ENCODE measurements at places on chromosomes 2 and 18.

DNA sequence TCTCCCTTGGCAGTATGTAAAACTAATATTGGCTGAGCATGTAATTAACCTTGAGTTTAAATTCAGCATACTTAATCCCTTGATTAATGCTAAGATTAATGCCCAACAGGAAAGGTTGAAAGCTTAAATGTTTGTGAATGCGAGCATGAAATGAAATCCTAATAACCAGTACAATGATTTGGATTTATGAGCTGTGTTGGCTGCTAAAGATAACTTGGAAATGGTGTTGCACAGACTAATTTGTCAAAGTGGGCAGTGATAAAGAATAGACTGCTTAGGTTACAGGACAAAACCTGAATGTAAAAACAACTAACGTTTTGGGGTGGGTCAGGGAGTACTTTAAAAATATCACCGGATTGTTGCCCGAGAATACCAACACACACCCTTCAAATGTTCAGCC is 70.6 kb downstream of the MGAT5 start:
- no peak for DNase-seq

- DNase-seq: no peak
These were observed 26.6 kb upstream of the TCF7L1 start for GRCh38 chr2:85106489-85107180.

- DNase-seq: no peak
These were observed 43.0 kb downstream of the FIGN start for GRCh38 chr2:163692611-163693482.

- no peak for DNase-seq
These were observed 134.6 kb upstream of the SMAD2 start for GRCh38 chr18:48064978-48065600.

DNA sequence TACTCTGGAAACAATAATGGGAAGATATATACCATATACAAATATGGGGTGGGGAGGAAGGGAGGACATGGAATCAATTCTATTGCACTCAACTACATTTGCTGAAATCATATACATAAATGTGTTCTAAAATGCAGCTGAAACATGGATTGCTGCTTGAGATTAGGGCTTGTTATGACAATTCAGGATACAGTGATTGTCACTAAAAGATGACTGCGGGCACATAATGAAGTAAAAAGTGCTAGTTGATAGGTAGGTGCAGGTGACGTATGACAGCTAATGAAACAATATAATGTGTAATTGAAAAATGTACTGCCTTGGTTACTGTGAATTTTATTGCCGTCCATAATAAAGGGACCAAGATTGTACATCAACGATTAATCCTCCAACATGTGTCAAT is 1062.1 kb upstream of the FANCL start:
- DNase-seq: no peak

- no peak for DNase-seq
These were observed 21.6 kb downstream of the GPD2 start for GRCh38 chr2:156457523-156458517.

DNA sequence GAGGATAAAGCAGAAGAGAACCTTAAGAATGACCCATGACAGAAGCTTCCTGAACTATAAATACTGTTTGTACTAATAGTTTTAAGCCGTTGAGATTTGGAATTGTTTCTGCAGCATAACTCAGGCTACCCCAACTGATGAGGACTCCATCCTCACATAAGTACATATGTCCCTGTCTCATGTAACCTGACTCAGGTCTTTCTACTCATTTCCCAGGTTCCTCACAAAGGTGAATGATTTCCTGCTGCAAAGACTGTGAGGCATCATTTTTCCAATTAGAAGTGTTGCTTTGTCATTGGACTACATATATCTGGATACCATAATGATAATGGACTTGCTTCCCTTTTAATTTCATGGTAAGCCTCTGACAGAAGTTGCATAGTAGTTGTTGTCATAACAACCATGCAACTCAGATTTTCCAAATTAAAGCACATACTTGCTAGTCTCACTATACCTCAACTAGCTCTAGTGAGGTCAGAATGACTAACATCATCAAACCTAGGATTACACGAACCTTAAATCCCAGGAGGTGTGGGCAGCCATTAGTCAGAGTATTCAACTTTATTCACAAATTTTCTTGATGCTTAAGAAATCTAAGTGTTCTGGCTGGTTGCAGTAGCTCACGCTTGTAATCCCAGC is 38.0 kb upstream of the NEDD4L start:
- no peak for DNase-seq

GRCh38 chr2:31031132-31031706 is 107.0 kb downstream of the GALNT14 start:
- DNase-seq: no peak

DNA sequence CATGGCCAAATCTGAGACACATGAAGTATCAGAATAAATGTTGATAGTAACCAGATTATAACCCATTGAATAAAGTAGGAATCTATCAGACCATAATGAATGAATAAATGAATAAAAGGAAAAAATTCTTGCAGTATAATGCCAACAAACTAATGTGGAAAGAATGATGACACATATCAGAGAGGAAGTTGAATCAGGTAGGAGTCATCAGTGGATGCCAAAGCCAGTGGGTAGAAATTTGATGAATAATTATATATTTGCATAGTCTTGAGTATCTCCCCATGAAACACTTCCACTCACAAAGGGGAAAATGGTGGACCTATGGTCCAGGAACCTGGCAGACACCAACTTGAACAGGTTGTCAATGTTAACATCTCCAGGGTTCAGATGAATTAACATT is 68.6 kb downstream of the GALNT3 start:
- no peak for DNase-seq

- DNase-seq: no peak
These were observed 166.7 kb downstream of the MCFD2 start for GRCh38 chr2:46748735-46749531.

DNA sequence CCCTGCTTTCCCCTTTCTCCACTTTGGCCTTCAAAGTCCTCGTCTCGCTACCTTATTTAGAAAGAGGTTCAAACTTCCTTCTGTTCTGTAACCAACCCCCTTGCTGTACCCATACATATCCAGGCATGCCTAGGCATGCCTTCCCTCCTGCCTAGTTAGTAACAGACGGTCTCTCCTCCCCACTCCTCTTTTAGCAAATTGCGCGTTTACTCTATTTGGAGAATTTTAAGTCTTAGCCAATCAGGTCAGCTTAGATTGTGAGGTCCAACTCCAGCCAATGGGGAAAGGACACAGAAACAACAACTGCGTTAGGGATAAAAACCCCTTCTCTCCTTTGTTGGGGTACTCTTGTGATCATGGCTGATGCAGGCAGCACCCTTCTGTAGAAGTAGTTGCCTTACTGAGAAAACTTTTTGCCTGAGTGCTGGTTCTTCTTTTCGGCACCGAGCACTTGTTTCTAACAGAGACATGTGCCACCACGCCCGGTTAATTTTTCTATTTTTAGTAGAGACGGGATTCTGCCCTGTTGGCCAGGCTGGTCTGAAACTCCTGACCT is 85.9 kb upstream of the FOXI3 start:
- no peak for DNase-seq

GRCh38 chr2:147511491-147511948 is 333.3 kb upstream of the ACVR2A start:
- DNase-seq: no peak

- DNase-seq: no peak
These were observed 177.6 kb upstream of the SESTD1 start for GRCh38 chr2:179442206-179442605.

- DNase-seq: no peak
These were observed 276.1 kb upstream of the PKDCC start for GRCh38 chr2:41771710-41772109.

GRCh38 chr2:99028558-99028957 is 92.5 kb upstream of the CRACDL start:
- DNase-seq: no peak

DNA sequence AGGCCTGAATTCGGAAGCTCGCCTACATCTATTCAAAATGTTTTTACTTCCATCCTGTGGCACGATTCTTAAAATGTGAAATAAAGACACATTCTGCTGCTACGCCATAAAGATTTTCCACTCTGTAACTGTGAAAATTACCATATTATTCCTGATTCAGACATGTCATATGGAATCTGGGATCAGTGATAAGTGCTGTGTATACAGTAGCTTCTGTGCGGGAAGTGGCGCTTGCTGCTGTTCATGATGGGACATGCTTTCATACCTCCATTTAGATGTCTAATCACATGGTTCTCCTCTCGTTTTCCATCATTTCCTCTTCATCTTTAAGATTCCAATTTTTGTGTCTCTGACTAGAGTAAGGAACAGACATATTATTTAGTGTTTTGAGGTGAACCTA is 163.2 kb downstream of the TMEM182 start:
- DNase-seq: no peak

- DNase-seq: no peak
These were observed 18.9 kb downstream of the PTPN18 start for GRCh38 chr2:130374587-130375290.

- no peak for DNase-seq
These were observed 29.2 kb upstream of the STK17B start for GRCh38 chr2:196200557-196200956.

DNA sequence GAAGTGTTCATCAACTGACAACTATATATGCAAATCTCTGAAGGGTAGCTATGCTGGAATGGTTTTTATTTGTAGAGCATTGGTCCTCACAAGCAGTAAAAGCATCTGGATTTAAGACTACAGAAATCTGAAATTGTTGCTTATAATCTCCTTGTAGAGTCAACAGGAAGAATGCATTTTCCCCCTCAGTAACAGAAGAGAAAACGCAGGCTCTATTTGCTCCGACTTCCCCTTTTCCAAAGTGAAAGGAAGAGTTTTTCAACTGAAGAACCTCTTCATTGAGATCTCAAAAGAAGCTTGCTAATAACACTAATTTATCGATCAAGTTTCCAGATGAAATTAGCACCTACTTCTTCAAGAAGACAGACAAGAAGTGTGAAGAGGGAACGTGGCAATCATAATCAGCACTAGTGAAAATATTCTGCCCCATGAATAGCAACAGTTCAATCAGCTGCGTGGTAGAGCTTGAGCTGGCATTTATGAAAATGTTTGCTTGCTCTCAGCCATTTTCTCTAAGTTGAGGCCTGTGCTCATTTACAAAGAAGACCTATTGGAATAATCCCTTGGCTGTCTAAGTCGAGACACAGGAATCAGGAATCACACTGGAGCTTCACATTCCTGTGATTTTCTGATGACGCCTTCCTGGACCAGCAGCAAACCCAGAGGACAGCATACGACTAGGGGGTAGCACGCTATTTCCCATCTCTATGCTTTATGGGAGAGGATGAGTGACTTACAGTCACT is 43.7 kb downstream of the TGIF1 start:
- DNase-seq: no peak

- no peak for DNase-seq
These were observed 173.4 kb downstream of the ANAPC1 start for GRCh38 chr2:111710613-111711012.

DNA sequence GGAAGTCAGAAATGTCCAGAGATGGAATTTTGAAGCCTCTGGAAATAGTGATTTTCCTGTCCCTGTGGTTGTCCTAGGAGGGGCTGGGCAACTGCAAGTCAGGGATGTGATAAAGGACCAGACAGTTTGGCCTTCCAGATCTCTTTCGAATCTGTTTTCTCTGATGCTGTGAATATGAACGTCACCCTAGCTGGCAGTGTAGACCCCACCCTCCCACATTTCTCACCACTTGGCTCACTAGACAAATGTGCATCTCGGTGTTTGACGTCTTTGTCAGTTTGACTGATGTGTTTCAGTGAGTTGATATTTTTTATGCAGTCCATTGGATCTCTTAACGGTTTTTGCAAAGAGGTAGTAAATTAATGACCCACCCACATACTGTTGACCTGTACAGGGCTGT is 301.2 kb downstream of the TNS1 start:
- no peak for DNase-seq

GRCh38 chr2:16197504-16198147 is 257.3 kb downstream of the MYCN start:
- no peak for DNase-seq

DNA sequence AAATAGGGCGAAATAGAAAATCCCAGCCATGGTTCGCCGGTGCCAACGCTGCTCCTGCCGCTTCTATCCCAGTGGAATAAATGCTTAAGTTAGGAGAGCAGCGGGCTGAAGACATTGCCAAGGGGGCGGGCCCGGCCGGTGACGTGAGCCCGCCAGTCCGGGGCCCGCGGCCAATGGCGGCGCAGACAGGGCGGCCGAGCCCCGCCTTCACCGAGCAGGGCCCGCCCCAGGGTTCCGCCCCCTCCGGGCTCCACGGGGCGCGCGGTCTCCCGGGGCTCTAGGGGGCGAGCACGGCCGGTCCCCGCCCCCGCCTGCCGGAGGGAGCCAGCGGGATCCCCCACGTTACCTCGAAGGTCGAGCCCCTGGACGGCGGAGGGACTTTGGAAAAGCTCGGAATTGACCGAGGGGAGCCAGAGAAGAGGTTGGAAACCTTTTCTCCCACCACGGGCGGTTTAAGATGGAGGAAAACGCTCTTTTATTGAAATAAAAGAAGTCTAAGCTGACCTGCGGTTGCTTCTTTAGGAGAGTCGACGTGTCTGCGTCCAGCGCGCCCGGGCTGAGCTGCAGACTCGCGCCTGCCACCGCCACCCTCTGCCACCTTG is at the start of gene EPHA4:
TSS of gene EPHA4 (minus strand) at position 86 of the 602 bp plus-strand sequence. CDS start at position 30, 56 bp downstream.
- DNase-seq: peak; percentile 83

GRCh38 chr2:235206399-235206798 is 254.6 kb downstream of the SH3BP4 start:
- DNase-seq: no peak
